ENCODE measurements at places on chromosomes 12 and 14. TPM values are rescaled to one million over a fixed set of nuclear protein-coding genes. Genes with fewer than 3 reads are reported as not detected.

- no peak for DNase-seq
Measured at GRCh38 chr12:130614530-130614905, 101.6 kb downstream of the RIMBP2 start.

GRCh38 chr14:75279153-75279762, 630 bp downstream of the FOS start:
- DNase-seq = peak; percentile 52

- no peak for DNase-seq
Measured at GRCh38 chr12:8099235-8099634, 17.2 kb downstream of the NECAP1 start.

DNA sequence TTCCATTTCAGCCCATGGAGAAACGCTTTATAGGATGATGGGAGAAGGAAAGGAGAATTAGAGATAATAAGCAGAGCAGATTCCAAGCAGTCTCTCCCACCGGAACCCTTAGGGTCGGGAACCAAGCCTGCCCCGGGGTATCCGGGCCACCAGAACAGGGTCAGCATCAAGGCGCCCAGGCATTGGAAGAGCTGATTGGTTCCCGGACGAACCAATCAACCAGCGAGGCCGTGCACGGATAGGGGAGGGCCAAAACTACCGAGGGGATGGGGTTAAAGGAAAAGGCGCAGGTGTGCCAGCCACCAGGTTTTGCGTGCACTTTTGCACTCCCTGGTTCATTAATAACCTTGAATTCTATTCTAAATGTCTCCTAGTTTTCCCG, 1.7 kb downstream of the PPM1H start:
- DNase-seq = no peak

GRCh38 chr14:104894331-104895206, 29.5 kb downstream of the CEP170B start:
- DNase-seq = no peak

- peak; percentile 46 for DNase-seq
Measured at GRCh38 chr12:3119756-3120601, 42.8 kb downstream of the TSPAN9 start.

DNA sequence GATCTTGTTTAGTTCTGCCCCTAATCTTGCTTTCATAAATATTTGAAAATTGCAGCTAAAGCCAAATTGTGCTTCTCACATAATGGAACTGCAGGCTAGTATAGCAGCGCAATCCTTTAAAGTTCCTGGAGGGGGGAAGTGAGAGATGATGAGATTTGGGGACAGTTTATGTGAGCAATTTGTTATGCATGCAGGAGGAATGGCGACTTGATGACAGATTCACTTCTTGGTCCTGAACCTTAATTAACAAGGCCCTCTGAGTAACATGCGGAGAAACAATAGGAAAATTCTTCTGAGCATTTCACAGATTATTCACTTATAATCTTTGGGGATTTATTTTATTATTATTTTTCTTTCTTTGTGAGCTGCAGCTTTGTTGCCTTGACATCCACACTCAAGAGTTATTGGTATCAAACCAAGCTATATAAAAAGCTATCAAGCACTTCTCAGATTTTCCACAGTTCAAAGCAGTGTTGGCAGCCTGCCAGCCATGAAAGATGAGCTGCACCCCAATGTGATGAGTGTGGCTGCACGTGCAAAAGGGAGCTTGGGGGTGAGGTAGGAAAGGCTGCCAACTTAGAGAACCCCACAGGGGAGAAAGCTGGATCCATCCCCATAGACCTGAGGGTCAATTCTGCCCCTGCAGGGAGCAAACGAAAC, 1662.2 kb upstream of the FLRT2 start:
- no peak for DNase-seq

DNA sequence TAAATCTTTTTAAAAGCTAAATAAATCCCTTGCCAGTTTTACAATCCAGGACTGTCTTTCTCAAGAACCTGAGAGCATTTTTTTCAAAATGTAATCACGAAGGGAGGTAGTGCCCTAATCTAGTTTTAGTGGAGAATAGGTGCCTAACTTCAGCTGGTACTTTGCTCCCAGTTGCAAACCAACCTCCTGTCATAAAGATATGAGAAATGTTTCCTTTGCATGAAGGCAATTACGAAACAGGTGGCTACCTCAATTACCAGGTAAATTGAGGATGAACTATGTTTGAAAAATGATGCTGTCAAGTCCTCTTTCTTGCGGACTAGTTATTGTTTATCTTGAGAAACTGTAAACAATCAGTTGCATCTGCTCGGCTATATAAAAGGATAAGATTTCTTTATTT, 437.9 kb downstream of the DAD1 start:
- no peak for DNase-seq

GRCh38 chr14:28294834-28295440, 471.6 kb upstream of the FOXG1 start:
- no peak for DNase-seq

- DNase-seq = no peak
Measured at GRCh38 chr12:57152639-57153038, 5.2 kb upstream of the LRP1-AS start.

- DNase-seq = peak; percentile 29
Measured at GRCh38 chr12:109264095-109264942, 44.8 kb downstream of the FOXN4 start.

GRCh38 chr12:75933101-75933500, 98.5 kb downstream of the PHLDA1 start:
- DNase-seq = peak; percentile 26

- DNase-seq = peak; percentile 46
Measured at GRCh38 chr12:84397846-84398245, 514.8 kb downstream of the SLC6A15 start.

- peak; percentile 80 for DNase-seq
Measured at GRCh38 chr12:108561852-108562347, 496 bp upstream of the ISCU start.

GRCh38 chr12:117352883-117353282, 8.5 kb downstream of the NOS1 start:
- DNase-seq = no peak

GRCh38 chr12:65608319-65608916, 215.9 kb upstream of the HMGA2 start:
- no peak for DNase-seq

GRCh38 chr14:51552768-51553404, 98.8 kb upstream of the FRMD6 start:
- no peak for DNase-seq

- DNase-seq = no peak
Measured at GRCh38 chr14:61387076-61387475, 65.7 kb downstream of the PRKCH start.

DNA sequence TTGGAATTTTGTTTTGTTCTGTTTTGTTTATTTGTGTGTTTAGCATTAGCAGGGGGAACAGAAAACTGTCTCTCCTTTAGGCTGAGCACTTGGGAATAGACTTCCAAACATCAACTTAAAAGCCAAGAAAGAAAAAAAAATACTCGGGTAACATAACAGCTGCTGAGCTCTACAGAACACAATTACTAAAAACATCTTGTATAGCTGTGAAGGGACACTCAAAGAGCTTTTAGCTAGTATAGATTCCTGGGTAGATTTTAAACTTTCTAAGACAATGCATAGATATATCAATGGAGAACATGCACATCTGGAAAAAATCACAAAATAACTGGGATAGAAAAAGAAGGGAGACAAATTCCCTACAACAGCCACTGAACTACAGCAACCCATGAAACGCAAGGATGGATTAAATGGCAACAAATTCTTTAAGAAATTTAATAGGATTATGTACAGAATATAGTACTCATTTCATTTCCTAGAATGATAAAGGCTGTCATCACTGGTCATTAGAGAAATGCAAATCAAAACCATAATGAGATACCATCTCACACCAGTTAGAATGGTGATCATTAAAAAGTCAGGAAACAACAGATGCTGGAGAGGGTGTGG, 174.3 kb upstream of the KRR1 start:
- DNase-seq = peak; percentile 75

GRCh38 chr14:98819132-98819866, 452.7 kb downstream of the BCL11B start:
- no peak for DNase-seq

Gene POTEG
- total RNA-seq = not detected

Gene GRIN2B
- total RNA-seq = 0.30 TPM

Gene LRR1
- total RNA-seq = 9.9 TPM

Gene IL26
- not detected for total RNA-seq

Gene PARPBP
- total RNA-seq = 10.2 TPM

Gene UBE3B
- 28.2 TPM for total RNA-seq

Gene CHGA
- total RNA-seq = 0.69 TPM

Gene DNAJC22
- total RNA-seq = 0.39 TPM

Gene GZMH
- total RNA-seq = not detected

All from skin of body (tissue), 3 donors.